Osteoblast (primary cell): ENCODE measurements at places on chromosomes 12 and 14. TPM values are rescaled to one million over a fixed set of nuclear protein-coding genes. Genes with fewer than 3 reads are reported as not detected.

Gene GPD1
- under 0.01 TPM in 1 of 2 replicates, not detected in the other for total RNA-seq

Gene PRKD1
- 21.8 and 28.6 TPM in 2 replicates for total RNA-seq

Gene BIN2
- total RNA-seq, result under 0.01 TPM in 1 of 2 replicates, not detected in the other

DNA sequence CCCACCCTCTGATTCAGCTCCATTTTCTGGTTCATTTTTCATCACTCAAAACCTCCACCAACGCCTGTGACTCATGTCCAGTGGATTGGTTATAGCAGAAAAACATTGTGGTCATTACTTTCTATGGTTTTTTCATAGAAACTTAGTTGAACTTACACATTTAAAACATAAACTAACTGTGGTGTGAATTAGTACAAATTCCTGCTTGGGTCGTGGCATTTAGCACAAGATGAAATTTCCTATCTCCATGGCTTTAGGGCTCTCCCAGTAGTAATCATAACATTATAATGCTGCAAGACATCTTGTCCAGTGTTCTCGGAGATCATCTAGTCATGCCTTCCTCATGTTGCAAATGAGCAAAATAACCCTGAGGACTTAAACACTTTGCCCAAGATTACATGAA is 7.1 kb downstream of the RNASE7 start:
- H3K36me3 ChIP-seq, result no peaks in the 10 kb centered on the region
- H3K27ac ChIP-seq, result no peak overlapping the region
- DNase-seq, result peak; percentile 36

- no peak overlapping the region for H3K27ac ChIP-seq
- DNase-seq, result no peak
- H3K4me3 ChIP-seq, result no peak overlapping the region
- H3K27me3 ChIP-seq, result no peaks in the 10 kb centered on the region
These were observed 92.1 kb upstream of the FZD10 start for GRCh38 chr12:130070126-130070611.
